Fibroblast of gingiva (primary cell): ENCODE measurements at places on chromosomes 3 and 15.

GRCh38 chr3:195565716-195566115, 18.0 kb downstream of the APOD start:
- no peak for DNase-seq

GRCh38 chr3:138187296-138188012, at the start of gene ARMC8:
Gene ARMC8 (plus strand): TSS chr3:138187301. CDS start chr3:138187555, 254 bp downstream.
- peak; percentile 41 for DNase-seq

GRCh38 chr3:190362258-190362657, 25.7 kb upstream of the CLDN16 start:
- no peak for DNase-seq

- DNase-seq: no peak
Observed at GRCh38 chr3:126262227-126262626, 81.8 kb upstream of the ALDH1L1 start.

DNA sequence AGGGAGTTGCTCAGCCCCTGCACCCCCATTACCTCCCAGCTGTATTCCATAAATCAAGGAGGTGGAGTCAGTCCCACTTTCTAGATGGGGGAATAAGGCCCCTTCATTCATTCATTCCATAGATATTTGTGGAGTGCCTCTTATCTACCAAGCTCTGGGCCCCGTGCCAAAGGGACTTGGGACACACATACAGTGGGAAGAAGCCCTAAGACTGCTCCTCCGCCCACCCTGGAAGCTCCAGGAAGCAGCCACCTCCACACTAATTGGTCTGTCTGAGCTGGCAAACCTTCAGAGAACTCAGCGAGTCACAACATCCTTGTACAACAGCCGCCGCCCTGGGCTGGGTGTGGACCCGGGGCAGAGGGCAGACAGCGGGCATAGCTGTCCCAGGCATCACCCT, 6.4 kb downstream of the STRA6 start:
- DNase-seq: no peak

DNA sequence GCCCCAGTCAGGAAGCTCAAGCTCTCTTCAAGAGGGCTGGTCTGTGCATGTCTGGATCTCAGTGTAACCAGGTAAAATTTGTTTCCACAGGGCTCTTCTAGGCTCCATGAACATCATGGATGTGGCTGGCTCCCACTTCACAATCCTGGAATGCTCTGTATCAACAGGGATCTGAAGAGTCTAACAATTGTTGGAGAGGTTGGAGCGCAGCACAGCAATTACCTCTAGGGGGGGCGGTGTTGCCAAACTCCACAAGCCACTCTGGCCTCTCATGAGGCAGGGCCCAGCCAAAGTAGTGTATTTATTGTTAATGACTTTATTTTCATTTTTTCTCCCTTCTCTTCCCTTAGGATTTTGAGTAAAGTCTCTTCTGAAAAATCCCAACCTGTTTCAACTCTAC, 6.1 kb upstream of the EIF2B5 start:
- DNase-seq: peak; percentile 14

- DNase-seq: no peak
Observed at GRCh38 chr3:30349507-30349906, 256.9 kb upstream of the TGFBR2 start.

GRCh38 chr15:92579486-92579885, 76.1 kb downstream of the FAM174B start:
- no peak for DNase-seq

GRCh38 chr15:40985541-40986330, 32.5 kb downstream of the CHAC1 start:
- DNase-seq: peak; percentile 73

GRCh38 chr3:41936384-41936783, 25.5 kb downstream of the ULK4 start:
- DNase-seq: no peak

DNA sequence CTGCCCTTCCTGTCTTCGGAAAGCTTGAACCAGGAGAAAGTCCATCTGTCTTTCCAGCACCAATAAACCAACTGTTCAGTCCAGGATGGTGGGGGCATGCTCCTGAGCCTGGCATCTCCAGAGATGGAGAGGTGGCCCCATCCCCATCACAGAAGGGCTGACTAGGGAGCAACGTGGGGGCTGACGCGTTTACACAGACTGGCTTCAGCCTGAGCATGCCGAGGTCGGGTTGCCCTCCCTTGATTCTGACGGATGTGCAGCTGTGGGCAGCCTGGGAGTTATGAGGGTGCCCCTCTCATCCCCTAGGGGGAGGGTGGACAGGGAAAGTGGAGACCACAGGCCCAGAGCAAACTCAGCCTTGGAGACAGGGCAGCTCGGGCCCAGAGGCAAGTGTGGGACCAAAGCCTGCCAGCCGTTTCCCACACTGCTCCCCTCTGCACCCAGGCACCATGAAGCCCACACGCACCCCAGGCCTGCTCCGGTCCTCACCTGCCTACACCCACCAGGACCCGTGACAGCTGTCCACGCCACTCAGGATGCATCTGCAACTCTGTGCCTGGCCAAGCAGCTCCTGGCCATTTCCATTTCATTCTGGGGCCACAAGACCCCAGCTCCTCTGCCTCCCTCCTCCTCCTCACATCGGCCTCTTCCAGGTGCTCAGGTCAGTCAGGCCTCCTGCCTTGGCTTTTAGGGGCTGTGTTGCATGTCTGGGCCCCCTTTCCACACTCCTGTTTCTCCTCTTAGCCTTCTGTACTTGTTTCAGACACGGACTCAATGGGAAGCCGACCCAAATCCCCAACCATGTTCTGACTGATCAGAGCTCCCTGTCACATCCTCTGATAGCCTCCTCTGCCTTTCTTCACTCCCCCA, 48.2 kb upstream of the SLC41A3 start:
- DNase-seq: no peak

- DNase-seq: no peak
Observed at GRCh38 chr15:42373274-42373673, 14.0 kb downstream of the CAPN3 start.

DNA sequence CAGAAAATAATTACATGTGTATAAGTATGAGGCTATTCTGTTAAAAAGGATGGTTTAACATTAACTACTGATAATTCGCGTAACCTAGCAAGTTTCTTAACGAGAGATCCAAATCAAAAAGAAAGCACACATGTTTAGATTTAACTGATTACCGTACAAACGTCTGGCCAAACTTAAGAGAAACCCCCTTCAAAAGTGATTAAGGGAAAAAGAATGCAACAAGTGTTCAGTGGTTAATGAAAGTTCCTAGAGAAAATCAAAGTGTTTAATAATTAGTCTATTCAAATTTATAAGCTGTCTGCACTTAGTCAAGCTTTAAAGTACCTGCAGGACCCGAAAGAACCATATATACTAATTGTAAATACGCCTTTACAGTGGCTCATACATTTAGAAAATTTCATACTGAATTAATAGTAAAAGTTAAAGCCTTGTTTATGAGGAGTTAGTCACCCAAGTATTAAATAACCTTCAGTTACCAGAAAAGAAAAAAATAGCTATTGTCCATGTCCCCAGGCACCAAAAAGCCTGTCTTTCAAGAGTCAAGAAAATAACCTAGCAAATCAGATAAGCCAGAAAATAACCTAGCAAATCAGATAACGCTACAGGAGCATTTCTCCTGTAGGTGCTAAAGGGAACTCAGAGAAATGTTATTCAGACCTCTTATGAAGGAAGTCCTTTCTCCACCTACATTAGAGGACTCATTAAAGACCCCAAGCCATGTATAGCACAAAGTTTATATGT, 34.6 kb downstream of the ZNF589 start:
- DNase-seq: no peak

DNA sequence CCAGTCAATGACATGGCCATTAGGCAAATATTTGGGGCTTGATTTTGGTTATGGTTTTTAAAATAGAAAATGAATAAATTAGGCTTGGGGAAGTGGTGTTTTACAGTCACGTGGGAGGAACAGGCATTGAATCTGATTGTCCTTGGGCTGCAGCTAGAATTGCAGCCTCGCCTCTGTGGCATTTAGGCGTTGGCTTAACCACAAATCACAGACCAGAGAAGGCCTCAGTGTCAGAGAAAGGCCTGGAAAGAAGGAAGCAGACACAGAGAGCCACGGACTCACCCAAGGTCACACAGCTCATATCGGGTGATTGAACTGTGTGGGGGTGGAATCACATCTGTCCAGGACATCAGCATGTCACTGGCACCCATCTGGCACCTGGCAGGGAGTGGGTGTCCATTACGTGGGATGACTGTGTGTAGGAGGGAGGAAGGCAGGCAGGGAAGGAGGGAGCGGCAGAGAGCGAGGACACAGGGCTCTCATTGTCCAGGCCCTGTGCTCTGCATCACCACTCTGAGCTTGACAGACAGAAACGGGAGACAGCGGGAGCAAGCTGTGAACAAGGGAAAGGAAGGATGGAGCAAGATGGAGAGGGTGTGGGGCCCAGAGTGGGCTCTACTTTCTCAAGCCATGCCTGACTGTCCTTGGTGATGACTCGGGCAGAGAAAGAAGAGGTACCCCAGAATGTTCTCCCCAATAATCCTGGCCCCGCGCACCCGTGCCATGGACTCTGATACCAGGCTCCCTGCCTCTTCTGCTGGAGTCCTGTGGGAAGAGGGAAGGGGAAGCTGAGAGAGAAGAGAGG, 186.4 kb downstream of the FAM43A start:
- DNase-seq: peak; percentile 32

GRCh38 chr3:148162132-148162531, 535.6 kb upstream of the AGTR1 start:
- peak; percentile 6 for DNase-seq

- DNase-seq: no peak
Observed at GRCh38 chr3:171159024-171159821, 132.7 kb upstream of the SLC2A2 start.

DNA sequence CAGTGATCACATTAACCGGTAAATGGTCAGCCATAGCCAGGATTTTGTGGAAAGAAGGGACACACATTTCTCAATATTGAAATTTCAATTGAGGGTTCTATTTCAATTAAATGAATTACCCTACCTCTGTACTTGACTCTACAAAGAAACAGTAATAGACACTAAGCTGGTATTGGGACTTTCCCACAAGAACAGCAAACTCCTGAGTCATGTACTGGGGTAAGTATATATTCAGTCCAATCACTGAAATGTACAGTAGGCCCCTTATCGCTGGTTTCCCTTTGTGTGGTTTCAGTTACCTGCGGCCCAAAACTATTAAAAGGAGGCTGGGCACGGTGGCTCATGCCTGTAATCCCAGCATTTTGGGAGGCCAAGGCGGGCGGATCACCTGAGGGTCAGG, 17.6 kb downstream of the ASB14 start:
- no peak for DNase-seq

DNA sequence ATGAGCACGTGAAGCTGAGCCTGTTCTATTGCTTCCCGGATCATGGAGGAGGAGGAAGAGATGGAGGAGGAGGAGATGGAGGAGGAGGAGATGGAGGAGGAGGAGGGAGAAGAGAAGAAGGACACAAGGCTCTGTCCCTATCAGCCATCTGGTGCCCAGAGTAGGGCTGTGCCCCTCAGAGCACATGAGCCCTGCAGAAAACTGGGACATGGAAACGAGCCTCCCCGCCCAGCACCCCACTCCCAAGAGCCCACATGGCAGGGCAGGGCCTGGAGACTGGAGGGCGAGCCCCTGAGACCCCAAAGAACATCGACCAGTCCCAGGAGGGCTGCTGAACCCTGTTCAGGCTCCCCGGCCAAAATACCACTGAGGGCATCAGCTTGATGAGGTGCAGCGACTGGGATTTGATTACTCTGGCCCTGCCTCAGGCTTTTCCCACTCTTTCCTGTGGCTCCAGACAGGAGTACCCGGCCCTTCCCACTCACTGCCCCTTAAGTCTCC, 285.6 kb downstream of the UACA start:
- DNase-seq: no peak

GRCh38 chr15:99466701-99467337, 99.0 kb upstream of the MEF2A start:
- no peak for DNase-seq

GRCh38 chr3:45105855-45106671, 40.1 kb downstream of the CDCP1 start:
- peak; percentile 72 for DNase-seq

DNA sequence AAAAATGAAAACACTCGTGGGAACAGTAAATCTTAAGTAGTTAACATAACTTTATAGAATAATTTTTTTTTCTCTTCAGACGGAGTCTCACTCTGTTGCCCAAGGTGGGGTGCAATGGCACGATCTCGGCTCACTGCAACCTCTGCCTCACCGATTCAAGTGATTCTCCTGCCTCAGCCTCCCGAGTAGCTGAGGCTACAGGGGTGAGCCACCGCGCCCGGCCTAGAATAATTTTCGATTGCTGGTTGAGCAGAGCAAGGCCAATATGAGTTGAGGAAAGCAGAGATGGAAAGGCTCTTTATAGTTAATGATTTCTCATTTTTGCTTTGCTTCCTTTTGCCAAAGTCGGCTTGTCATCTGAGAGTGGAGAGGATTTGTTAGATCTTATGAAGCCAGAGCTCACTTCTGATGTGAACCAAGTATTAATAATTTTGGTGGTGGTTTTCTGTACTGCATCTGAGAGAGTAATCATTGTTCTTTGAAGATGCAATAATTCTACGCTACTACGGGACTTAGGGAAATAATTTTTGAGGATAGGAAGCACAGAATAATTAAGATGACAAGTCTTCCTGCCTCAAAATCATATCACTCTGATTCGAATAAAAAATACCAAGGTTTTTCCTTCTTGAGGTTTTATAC, 1.6 kb upstream of the GOLM2 start:
- DNase-seq: no peak

- DNase-seq: peak; percentile 81
Observed at GRCh38 chr3:152043620-152044019, 170.2 kb downstream of the SUCNR1 start.

DNA sequence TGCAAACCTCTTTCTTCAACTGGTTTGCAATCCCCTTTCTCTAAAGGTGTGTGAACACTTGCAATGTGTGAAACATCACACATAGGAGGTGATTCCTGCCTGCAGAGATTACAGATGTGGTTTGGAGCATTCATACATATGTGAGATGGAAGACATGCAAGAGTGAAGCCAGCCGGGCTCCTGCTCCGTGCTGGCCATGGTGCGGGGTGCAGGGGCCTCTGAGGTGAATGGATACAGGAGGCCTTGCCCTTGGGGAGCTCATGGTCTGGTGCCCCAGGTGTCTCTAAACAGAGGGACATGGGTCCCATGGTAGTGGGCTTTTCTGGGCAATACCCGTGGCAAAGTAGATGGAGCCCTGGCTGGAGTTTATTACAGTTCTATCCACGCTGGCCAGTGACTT, 6.0 kb downstream of the SLC6A11 start:
- no peak for DNase-seq

- peak; percentile 16 for DNase-seq
Observed at GRCh38 chr3:194757647-194758061, 72.0 kb downstream of the FAM43A start.

GRCh38 chr3:186298876-186299275, 63.2 kb downstream of the DGKG start:
- no peak for DNase-seq

- no peak for DNase-seq
Observed at GRCh38 chr15:31163769-31164572, 62.4 kb upstream of the TRPM1 start.

GRCh38 chr15:83064859-83065258, 2.2 kb downstream of the BTBD1 start:
- no peak for DNase-seq
